ENCODE measurements at places on chromosomes 11 and 22. TPM values are rescaled to one million over a fixed set of nuclear protein-coding genes. Genes with fewer than 3 reads are reported as not detected.

BEST1 gene
- total RNA-seq = 0.13 TPM

HBE1 gene
- total RNA-seq = not detected

MS4A15 gene
- total RNA-seq = under 0.01 TPM

SCO2 gene
- 3.1 TPM for total RNA-seq

PTPRCAP gene
- total RNA-seq = 0.51 TPM

TPBGL gene
- 0.13 TPM for total RNA-seq

RIMBP3B gene
- not detected for total RNA-seq

SCGB2A2 gene
- total RNA-seq = not detected

UPB1 gene
- total RNA-seq = under 0.01 TPM

Data from dermis microvascular lymphatic vessel endothelial cell (primary cell).